Naive B cell (primary cell): ENCODE measurements at places on chromosomes 7 and 10.

GRCh38 chr10:93074147-93074596 is 479 bp downstream of the CYP26A1 start:
- no peak for DNase-seq

DNA sequence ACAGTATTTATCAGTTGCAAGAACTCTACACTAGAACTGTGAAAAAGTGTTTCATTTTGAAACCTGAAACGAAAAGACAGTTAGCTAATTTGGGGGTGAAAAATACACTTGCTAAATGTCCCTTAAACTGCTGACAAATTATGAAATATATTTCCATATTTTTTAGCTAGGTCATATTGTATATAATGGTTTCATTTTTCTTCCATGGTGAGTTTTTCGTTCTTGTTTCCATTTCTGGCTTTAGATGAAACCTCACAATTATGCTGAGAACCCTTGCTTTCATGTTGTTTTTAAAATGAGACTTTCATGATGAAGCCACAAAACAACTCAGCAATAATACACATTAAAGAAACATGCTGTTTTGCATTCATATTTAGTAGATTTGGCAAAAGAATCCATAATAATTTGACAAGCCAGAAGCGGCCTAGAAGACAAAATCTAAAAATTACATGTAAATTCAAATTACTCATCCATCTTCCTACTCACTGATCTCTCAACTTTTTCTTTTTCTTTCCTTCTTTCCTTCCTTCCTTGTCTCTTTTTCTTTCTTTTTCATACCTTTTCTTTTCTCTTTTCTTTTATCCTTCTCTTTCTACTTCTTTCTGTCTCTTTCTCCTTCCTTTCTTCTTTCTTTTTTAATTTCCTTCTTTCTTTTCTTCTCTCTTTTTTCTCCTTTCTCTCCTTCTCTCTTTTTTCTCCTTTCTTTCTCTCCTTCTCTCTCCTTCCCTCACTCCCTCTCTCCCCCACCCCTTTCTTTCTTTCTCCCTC is 46.5 kb upstream of the ITGB8 start:
- no peak for DNase-seq

DNA sequence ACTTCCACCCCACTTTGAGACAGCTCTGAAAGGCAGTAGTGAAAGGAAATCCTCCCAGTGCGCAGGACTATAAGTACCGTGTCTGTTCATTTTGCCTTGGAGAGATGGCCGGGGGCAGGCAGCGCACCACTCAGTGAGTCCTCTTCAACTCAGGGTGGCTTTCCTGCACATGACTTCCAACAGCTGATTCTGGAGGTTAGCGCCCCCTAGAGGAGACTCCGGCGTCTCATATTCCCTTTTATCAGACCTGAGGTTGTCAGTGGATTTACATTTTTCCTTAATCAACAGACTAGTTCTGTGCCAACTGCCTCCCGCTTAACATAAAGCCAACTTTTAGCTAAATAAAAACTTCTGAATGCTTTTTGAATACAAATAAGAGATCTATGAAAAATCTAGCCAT is 101.0 kb downstream of the HERPUD2 start:
- DNase-seq: no peak

- peak; percentile 23 for DNase-seq
Observed at GRCh38 chr10:46299536-46300369, 13.0 kb downstream of the ANTXRL start.

DNA sequence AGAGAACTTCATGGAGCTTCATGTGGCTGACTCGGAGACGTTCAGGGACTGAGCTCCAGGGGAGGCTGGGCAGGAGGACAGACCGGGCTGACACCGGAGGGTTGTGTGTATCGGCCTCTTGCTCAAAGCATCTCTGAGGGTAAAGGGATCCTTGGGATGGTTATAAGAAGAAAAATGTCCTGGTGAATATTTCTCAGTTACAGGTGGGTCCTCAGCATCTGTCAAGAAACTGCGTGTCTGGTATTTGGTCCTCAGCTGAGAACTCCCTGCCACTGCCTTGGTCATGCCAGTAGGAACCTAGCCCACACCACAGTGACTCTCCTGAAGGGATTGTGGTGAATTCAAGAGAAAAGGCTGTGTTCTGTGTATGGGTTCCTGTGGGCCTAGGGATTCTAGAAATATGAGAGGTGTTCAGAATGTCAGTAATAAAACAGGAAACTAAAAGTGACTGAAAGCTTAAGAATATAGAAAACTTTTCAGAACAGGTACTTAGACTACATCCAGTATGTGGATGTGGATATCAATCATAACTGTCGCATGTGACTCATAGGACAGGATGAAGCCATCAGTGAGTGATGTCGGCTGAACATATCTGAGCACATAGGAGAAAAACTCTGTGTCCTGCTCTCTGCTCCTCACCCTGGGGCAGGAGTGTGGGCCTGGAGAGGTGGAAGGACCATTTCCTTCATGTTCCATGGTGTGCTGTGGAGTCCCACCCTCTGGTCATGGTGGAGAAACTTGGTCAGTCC is 28.4 kb downstream of the MBL2 start:
- no peak for DNase-seq

- no peak for DNase-seq
Observed at GRCh38 chr10:71972746-71973695, 8.8 kb downstream of the CHST3 start.

DNA sequence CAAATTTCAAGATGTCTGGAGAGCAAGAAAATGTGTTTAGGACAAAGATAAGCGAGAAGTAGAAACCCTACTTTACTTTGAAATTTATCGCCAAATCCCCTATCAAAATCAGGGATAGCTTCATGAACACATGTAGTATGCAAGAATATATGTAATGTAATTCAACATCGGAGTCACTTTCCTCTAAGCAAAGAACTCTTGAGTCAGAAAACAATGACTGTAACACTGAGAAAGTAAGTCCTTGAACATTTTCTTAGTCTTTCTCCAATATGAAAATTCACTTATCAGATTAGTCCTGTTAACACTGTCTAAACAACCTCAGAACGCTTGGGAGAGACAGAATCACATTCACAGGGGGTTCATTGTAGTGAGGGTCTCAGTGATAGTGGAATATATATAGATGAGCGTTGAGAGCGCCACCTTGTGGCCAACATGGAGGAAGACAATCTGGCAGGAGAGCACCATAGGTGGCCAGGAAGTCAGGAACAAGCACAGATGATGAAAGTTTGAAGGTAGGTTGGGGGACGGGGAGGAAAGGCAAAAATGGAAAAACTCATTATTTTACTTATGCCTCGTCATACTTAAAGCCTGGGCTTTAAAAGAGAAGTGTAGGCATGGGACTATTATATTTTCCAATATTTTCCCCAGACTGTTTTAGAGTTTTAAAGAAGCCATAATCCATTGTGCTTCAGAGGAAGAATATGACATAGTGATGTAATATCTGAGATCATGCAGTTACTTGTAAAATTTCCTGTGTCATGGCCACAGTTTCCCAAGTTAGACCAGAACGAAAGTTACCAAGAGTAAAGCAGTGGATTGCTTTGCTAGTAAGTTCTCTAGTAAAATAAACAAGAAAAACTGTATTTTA is 115.5 kb upstream of the GNAI1 start:
- DNase-seq: no peak

DNA sequence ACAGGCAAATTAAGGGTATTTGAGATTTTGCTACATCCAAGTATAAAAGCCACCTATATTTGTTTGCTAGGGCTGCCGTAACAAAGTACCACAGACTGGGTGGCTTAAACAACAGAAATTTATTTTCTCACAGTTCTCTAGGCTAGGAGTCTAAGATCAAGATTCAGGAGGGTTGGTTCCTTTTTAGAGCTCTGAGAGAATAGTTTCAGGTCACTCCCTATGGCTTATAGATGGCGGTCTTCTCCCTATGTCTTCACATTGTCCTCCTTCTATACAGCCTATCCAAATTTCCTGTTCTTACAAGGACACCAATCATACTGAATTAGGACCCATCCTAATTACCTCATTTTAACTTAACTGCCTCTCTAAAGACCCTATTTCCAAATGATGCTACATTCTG is 11.2 kb downstream of the HYCC1 start:
- no peak for DNase-seq

GRCh38 chr10:129023082-129023481 is 444.0 kb upstream of the MGMT start:
- DNase-seq: no peak

DNA sequence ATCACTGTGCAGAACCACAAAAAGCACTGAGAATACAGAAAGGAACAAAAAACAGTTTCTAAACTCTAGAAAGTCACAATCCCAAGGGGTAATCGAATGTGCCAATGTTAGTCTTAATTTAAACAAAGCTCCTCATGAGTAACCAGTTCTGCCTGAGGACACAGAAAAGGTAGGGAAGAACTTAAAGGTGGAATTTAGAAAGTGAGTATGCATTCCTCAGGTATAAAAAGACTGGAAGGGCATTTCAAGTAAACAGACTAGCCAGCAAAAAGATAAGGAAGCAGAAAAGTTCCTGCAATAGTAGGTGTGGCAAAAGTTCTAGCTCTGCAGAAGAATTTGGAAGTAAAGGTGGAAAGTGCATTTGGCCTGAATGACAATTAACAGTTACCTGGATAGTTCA is 84.6 kb upstream of the DLX6 start:
- no peak for DNase-seq

DNA sequence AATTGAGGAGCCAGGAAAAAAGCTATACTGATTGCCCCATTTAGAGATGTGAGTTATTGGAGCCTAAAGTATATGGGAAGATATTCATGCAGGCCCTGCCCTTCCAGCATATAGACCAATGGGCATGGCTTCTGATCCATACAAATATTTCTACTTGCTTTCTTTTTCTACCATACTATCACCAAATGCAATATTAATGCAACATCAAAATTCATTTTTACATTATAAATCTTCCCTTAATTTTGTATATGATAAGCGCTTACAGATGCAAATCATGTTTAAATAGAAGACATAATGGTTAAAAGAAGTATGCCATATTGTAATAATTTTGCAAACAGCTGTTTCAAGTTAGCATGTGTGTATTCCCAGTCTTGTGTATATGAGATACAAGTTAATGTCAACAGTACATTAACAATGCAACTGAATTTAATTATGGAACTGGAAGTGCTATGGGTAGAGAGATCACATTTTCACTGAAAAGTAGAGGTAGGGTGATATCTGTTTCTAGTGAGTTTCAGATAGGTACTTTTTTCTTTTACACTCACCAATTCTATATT is 24.6 kb upstream of the WNT16 start:
- no peak for DNase-seq

- DNase-seq: no peak
Observed at GRCh38 chr7:40544221-40544723, 409.5 kb downstream of the SUGCT start.

- DNase-seq: no peak
Observed at GRCh38 chr7:124662937-124663336, 102.7 kb downstream of the GPR37 start.

DNA sequence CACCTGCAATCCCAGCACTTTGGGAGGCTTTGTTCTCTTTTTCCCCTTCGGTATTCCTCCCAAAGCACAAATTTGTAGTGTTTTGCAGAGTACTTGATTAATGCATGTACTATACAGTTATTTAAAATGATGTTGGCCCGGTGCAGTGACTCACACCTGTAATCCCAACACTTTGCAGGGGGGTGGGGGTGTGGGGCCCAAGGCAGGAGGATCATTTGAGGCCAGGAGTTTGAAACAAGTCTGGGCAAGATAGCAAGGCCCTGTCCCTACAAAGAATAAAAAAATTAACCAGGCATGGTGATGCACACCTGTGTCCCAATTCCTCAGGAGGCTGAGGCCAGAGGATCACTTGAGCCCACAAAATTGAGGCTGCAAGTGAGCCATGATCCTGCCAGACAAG is 26.8 kb upstream of the FOXK1 start:
- DNase-seq: no peak

DNA sequence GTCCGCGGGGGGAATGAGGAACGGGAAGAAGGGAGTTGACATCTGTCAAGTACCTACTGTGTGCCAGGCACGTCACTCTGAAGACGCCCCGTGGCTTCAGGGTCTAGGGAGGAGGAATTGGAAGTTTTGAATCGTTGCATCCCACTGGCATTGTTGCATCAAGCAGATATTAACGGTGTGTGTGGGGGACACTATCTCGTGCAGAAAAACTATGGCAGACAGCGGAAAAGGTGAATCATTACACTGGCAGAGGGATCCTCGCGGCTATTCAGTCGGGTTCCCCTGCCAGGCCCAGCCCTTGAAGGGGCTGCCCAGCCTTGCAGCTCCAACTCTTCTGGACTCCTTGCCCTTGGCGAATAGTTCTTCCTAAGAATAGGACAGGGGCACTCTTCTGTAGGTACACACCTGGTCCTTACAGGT is 1.0 kb upstream of the KIAA1549 start:
- DNase-seq: no peak

DNA sequence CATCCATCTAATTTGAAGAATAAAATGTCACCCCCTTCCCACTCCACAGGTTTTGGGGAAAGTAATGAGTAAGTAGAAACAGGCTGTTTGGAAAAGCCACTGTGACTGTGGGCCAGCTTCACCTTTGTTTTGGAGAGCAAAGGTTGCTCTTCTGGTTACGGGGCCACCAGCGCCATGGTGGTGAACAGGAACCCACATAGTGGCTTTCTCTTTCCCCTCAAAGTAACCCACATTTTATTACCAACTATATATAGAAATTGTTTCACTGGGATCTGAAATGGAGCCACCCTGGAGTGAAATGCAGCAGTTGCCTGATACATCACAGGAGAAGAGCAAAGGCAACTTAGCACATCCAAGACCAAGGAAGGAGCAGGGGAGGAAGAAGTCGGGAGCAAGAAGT is 112.3 kb upstream of the EFCAB10 start:
- DNase-seq: no peak

DNA sequence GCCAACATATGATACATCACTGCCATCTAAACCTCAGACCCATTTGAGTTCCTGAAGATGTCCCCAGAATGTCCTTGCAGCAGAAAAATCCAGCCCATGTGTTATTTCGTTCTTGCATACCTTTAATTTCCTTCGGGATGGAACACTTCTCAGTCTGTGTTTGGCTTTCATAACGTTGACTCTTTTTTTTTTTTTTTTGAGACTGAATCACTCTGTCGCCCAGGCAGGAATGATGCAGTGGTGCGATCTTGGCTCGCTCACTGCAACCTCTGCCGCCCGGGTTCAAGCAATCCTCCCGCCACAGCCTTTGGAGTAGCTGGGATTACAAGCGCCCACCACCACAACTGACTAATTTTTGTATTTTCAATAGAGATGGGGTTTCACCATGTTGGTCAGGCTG is 148.8 kb upstream of the TNRC18 start:
- no peak for DNase-seq

GRCh38 chr7:42222125-42222524 is 14.9 kb downstream of the GLI3 start:
- no peak for DNase-seq

DNA sequence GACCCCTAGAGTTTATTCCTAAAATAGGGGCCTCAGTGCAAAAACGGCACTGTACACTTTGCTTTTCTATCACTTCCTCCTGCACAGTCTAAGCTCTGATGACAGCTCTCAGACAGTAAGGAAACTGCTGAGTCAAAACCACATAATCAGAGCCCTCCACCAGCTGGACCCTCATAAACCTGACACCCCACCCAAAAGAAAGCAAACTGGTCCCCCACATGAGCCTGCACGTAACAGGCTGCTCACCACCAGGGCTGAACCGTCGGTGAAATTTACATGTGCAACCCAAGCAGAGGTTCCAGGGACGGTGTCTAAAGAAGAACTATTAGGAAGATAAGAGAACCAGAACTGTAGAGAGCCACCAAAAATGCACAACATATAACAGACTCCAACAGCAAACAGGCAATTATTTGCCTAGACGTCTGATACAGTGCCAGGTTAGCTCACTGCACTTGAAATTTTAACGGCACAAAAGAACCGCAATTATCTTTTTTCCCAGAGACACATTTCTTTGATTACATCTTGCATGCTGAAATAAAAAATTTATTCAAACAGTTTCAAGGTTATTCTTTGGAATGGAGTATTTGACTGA is 19.6 kb downstream of the SGMS1 start:
- DNase-seq: peak; percentile 9

GRCh38 chr10:81192221-81192788 is 654.6 kb downstream of the SH2D4B start:
- DNase-seq: no peak
